ENCODE measurements at places on chromosomes 11 and 22.

DNA sequence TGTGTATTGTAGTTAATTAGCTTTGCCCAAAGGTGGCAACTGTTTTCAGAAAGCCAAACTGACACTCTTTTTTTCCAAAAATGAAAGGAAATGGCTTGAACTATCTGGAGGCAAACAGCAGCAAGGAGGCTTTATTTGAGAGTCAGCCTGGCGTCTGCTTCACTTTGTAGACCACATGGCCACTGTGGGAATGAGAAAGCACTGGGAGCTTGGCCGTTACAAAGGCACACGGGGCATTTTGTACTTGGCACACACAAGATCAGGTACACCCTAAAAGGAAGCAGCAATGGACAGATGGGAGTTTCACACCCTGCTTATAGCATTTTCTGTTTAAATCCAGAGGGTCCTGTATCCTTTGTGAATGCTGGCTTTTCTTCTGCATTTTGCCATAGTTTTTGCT lies 126.3 kb downstream of the MPPED2 start:
- no peak for DNase-seq

DNA sequence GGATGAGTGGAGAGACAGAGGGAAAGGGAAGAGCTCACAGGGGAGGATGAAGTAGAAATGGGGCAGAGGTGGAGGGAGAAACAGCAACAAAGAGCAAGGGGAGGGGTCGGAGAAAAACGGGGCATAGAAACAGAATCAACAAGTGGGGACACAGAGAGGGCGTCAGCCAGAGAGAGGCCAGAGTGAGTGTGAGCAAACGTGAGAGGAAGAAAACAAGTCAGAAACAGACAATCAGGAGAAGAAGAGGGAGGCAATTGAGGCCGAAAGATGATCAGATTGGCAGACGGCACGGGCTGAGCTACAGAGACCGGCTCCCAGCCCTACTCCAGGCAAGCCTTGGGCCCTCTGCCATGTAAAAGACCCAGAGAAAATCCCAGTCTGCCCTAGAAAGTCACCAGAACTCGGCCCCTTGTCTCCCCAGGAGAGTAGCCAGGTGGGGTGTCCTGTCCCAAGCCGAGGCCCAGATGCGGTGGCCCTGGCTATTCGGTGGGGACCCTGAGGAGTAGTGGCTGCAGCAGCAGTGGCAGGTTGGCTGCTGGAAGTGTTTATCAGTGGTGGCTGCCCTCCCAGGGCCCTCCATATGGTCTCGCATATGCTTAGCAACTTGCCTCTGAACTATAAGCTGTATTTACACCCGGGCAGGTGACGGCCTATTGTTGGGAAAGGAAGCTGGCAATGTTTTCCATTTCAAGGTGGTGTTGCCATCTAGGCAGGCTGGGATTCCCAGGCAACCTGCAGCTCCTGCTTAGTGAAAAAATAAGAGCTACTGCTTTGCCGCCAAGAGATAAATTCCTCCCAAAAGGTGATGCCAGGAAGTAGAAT lies 14.8 kb upstream of the TSPAN18 start:
- DNase-seq = no peak

DNA sequence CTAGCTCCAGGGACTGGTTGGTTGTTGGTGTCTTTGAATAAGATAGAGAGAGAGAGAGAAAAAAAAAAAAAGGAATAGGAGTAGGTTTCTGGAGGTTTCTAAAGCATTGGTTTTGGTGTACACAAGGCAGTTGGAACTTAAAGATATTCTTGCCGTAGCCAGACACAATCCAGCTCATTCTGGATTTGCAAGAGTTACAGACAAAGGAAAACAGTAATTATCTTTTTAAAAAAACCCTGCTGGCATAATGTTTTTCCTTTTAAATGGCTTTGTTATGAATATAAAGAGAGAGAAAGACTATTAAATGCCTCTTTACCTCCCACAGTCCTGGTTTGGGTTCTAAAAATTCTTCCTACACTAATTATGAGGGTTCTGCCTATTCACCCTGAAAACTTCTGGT lies 120.4 kb upstream of the RAG2 start:
- DNase-seq = no peak

DNA sequence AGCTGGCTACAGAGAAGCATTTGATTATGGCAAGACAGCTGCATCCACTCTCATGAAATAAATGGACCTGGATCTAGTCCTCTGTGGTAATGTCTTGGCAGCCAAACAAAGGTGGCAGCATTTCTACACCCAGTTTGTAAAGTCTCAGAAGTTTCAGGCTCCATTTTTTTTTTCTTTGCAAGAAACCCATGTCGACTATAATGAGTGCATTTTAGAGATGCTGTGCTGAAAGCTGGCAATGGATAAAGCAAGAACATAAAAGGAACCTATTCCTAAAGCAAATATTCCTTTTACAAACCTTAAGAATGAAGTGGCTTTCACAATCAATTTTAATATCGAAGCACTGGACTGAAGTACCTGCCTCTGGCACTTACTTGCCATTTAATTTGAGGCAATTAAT lies 33.5 kb downstream of the THAP12 start:
- DNase-seq = no peak

DNA sequence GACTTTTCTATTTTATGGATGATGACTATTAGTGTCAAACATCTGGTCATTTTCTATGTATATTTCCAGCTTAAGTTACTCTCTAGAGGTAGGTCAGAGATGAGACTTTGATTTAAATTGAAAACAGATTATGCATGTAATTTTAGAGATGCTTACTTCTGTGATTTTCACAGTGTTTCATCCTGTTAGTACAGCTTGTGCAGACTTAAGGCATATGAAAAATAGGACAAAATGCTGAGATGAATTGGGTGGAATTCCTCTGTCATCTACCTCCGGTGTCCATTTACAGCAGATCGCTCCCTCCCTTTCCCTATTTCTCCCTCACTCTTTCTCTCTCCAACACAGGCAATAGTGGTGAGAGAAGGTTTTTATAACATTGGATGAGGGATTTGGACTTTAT lies 14.1 kb downstream of the JAM3 start:
- no peak for DNase-seq
